ENCODE measurements at places on chromosomes 16 and 17. TPM values are rescaled to one million over a fixed set of nuclear protein-coding genes. Genes with fewer than 3 reads are reported as not detected.

COX10 gene
- total RNA-seq, result 31.5 TPM

TEKT5 gene
- total RNA-seq, result not detected

TBC1D16 gene
- 10.9 TPM for total RNA-seq

SMIM36 gene
- not detected for total RNA-seq

SLC26A11 gene
- 3.2 TPM for total RNA-seq

ITGB4 gene
- total RNA-seq, result 3.9 TPM

SDK2 gene
- 0.25 TPM for total RNA-seq

GSDMA gene
- total RNA-seq, result 0.32 TPM

TBC1D3H gene
- not detected for total RNA-seq

ADAT1 gene
- 21.8 TPM for total RNA-seq

LYRM9 gene
- 5.0 TPM for total RNA-seq

ABCC3 gene
- 0.36 TPM for total RNA-seq

KRT27 gene
- not detected for total RNA-seq

CASKIN1 gene
- 0.73 TPM for total RNA-seq

CHST5 gene
- 0.27 TPM for total RNA-seq

HS3ST4 gene
- total RNA-seq, result not detected

KRT14 gene
- total RNA-seq, result not detected

COX11 gene
- total RNA-seq, result 35.2 TPM

KRT16 gene
- 0.26 TPM for total RNA-seq

KRTAP9-2 gene
- not detected for total RNA-seq

SCGB1C2 gene
- total RNA-seq, result not detected

RCVRN gene
- total RNA-seq, result not detected

GGA2 gene
- total RNA-seq, result 61.4 TPM

PLA2G15 gene
- total RNA-seq, result 32.6 TPM

KIF2B gene
- total RNA-seq, result not detected

PIK3R6 gene
- total RNA-seq, result 0.32 TPM

TNFSF13 gene
- 4.0 TPM for total RNA-seq

CHRNE gene
- total RNA-seq, result 0.34 TPM

SLC43A2 gene
- 10.1 TPM for total RNA-seq

CHAD gene
- not detected for total RNA-seq

KRT20 gene
- 0.21 TPM for total RNA-seq

FOXL1 gene
- 0.12 TPM for total RNA-seq

CD300E gene
- total RNA-seq, result 0.49 TPM

NT5M gene
- 11.0 TPM for total RNA-seq

KRT39 gene
- not detected for total RNA-seq

NAE1 gene
- total RNA-seq, result 30.8 TPM

MSI2 gene
- 87.1 TPM for total RNA-seq

KIF18B gene
- 0.11 TPM for total RNA-seq

OR4D1 gene
- not detected for total RNA-seq

CLEC18B gene
- total RNA-seq, result 0.40 TPM

CCDC78 gene
- not detected for total RNA-seq

GAN gene
- 7.6 TPM for total RNA-seq

CA5A gene
- total RNA-seq, result not detected

TERB1 gene
- 0.26 TPM for total RNA-seq

ALDOC gene
- total RNA-seq, result 2.9 TPM

EXOSC6 gene
- 20.7 TPM for total RNA-seq

ARL5C gene
- 1.0 TPM for total RNA-seq

MRPL10 gene
- total RNA-seq, result 51.9 TPM

MAP2K6 gene
- total RNA-seq, result 42.6 TPM

HOXB4 gene
- 1.6 TPM for total RNA-seq

SLC38A8 gene
- not detected for total RNA-seq

SLC12A3 gene
- total RNA-seq, result not detected

KCNJ18 gene
- not detected for total RNA-seq

HOXB5 gene
- total RNA-seq, result 0.71 TPM

CDK12 gene
- total RNA-seq, result 19.9 TPM

RPL38 gene
- 1,094 TPM for total RNA-seq

RUNDC3A gene
- total RNA-seq, result not detected

PRR35 gene
- total RNA-seq, result not detected

HSD11B2 gene
- total RNA-seq, result 0.16 TPM
